ENCODE measurements at places on chromosomes 2 and 18.
A peak's percentile ranks its signal among the peaks of the same experiment; 100 is the strongest.

GRCh38 chr2:141569941-141570340, 560.9 kb downstream of the LRP1B start:
- DNase-seq = no peak

DNA sequence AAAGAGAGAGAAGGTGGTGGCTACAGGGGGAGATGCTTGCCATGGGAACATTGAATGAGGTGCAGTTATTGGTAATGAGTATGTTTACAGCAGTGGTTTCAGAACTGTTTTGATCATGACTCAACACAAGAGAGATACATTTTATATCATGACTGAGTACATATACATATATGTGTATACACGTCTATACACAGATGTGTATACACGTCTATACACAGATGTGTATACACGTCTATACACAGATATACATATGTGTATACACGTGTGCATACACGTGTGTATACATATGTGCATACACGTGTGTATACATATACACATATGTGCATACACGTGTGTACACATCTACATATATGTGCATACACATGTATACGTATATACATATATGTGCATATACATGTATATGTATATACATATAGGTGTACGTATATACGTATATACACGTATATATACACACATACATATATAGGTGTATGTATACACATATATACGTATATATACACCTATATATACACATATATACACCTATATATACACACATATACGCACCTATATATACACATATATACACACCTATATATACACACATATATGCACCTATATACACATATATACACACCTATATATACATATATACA, 518.5 kb downstream of the TSN start:
- DNase-seq = peak; percentile 43

DNA sequence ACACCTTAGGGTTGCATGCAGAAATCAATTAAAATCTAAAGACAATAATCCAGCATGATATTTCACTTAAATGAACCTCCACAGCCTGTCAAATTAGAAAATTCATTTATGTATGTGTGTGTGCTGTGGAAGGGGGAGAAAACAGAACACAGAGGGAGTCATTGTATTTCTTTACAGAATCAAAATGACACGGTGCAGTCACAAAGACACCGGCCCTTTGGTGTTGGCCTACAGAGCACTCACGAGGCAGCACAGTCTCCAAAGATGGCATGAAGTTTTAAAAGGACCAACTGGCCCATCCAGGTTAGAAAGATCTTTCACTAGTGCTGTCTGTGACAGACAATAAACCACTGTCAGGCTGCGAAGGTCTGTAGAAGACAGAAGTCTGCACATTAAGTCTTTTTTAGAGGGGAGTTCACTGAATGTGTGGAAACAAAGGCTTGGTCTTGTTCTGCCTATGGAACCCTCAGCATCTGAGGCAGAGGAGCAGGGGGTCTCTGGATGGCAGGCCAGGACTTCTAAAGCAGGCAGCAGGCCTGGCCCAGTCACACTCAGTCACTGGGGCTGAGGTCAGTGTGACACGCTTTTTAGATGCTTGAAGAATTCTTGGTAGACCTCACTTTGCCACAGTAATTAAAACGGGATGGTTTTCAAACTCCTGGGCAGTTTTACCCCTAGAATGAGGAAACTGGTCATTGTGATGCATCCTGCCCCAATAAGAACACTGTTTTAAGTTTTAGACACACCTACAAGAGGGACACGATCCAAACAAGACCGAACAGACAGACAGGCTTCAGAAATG, 184.9 kb downstream of the AFF3 start:
- DNase-seq = no peak

GRCh38 chr2:172211512-172211911, 108.8 kb upstream of the DLX2 start:
- DNase-seq = no peak

- no peak for DNase-seq
Measured at GRCh38 chr2:203286532-203286931, 41.7 kb upstream of the ABI2 start.

- DNase-seq = peak; percentile 66
Measured at GRCh38 chr18:49464718-49465598, 4.5 kb upstream of the DYM start.

DNA sequence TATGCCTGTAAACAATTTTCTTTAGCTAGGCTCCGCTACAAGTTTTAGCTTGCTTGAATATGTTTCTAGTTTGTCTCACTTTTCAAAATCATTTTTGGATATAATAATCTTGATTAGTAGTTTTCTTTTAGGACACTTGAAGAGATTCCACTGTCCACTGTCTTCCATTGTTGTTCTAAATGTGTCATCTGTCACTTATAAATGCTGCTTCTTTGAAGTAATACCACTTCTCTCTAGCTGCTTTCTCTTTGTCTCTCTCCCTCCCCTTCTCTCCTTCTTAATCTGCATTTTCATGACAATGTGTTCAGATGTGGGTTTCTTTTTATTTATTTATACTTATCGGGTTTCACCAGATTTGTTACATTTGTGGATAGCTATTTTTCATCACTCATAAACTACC, 73.7 kb upstream of the DPP10 start:
- DNase-seq = peak; percentile 1

DNA sequence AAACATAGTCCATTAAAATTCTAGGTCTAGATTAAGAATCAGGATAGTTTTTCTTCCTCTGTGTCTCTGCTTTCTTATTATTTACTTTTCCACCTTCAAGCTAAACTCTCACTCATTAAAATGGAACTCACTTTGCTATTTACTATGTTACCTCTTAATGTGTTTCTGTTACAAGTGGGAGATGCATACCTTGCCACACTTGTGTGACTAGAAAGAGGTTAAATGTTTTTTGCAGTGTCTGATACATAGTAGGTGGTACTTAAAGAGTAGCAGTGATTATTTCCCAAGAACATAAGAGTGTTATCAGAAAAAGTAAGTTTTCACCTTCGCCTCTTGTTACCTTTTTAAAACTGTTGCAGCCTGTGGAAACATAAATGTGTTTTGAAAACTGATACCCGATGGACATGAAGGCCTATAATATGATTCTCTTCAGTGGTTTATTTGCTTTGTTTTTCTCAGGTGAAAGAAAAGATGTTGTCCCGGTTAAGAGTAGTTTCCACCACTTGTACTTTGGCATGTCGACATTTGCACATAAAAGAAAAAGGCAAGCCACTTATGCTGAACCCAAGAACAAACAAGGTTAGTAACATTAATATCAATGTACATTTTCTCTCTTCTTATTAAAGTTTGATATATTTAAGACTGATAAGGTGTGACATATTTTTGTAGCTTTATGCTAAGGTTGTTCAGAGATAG, 16.6 kb downstream of the ME2 start:
- no peak for DNase-seq

DNA sequence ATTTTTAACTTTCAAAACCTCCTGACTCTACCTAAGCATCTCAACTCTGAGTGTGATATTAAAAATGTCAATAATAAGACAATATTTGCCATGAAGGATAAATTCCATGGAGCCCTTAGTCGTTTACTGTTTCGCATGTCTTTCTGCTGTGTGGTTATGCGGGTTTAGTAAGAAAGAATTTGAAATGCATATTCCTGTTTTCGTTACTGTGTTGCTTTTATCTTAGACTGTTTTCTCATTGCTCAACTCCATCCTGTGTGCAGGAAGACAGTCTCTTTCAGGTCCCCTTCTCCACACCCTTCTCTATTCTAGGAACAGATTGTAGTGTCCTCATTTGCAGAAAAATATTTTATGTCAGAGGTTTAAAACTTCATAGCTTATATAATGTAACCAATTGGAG, 82.5 kb upstream of the MAP3K20 start:
- DNase-seq = no peak

DNA sequence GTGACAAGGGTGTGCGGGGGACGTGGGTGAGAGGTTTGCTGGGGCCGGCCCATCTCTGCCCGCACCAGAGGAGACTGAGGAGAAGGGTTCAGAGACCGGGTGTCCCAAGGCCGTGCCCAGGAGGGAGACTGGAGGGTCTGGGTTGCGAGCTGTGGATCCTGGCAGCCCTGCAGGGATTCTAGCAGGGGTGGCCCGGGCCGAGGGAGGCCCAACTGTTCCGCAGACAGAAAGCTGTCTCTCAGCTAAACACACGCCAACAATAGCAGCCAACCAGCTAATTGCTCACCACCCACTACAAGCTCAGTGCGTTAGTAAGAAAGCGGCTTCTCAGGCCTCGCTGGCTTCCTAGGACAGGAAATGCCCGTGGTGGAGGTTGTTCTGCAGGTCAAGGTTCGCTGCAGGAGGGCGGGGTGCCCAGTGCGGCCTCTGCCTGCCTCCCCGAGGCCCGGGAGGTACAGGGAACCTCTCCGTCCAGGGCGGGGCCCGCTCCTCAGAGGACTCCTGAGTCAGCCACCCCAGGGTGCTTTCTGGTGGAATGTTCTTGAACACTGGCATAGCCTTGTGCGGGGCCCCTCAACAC, 282.0 kb upstream of the PXDN start:
- no peak for DNase-seq

DNA sequence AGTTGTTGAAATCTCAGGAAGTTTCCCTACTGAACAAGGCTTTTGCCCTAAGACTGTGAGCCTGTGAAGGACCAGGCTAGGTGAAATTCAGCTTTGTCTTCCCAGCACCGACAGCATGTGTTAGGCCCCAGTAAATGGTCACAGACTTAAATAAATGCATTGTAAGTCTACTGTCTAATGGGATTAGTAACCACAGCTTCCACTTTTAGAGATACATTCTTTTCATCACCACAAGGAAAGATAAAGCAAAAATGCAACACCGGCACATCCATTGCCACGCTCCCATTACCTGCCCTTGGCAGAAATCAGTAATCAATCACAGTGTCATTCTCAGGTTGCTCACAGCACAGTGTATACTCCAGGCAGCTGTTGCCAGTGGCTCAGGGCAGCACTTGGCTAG, 59.3 kb downstream of the CRACDL start:
- DNase-seq = no peak

DNA sequence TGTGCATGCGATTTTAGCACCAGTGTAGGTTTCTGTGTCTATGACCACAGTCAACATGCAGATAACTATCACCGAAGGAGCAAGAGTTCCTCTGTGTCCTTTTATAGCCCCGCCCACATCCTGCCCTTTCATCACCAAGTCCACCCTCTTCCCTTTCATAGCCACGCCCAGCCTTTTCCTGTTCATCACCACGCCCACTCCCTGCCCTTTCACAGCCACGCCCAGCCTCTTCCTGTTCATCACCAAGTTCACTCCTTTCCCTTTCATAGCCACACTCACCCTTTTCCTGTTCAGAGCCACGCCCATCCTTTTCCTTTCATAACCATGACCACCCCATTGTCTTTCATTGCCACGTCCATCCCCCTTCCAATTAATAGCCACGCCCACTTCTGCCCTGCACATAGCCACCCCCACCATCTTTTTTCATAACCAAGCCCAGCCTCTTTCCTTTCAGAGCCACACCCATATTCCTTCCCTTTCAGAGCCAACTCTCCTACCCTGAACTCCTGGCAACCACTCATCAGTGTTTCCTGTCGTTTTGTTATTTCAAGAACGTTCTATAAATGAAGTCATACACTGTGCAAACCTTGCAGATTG, 273.9 kb downstream of the MYT1L start:
- peak; percentile 85 for DNase-seq

DNA sequence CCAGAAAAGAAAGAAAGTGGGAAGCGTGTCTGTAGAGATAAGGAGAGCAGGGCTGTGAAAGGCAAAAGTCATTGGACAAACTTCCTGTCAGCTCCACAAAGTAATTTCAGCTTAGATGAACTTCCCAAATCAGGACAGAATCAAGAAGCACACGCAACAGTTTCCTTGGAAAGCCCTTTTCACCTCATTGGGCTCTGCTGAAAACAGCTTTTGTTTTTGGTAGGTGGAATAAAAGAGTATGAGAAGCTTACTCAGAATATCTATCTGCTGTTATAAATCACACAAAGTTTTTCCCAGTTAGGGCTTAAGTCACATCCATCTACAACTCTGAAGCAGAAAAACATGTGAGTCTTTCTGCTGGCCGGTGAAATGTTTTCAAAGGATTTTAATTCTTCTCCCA, 42.4 kb upstream of the EFEMP1 start:
- DNase-seq = no peak

DNA sequence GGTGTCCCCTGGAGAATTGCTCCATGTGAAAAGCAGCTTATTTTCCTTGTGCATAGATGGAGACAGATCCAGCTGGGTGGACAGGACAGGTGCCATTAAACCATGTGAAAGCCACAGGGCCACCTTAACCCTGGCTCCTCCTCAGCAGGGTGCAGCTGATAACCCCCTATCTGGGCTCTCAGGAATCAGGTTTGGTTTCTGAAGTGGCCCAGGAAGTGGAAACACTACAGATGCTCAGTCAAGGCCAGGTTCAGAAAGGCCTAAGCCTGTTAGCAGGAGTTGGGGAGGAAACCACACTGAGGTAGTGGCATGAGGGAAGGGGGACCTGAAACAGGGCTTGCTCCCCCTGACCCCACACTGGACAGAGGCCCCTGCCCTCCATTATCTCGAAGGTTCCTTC, 217.0 kb downstream of the SPP2 start:
- DNase-seq = no peak

DNA sequence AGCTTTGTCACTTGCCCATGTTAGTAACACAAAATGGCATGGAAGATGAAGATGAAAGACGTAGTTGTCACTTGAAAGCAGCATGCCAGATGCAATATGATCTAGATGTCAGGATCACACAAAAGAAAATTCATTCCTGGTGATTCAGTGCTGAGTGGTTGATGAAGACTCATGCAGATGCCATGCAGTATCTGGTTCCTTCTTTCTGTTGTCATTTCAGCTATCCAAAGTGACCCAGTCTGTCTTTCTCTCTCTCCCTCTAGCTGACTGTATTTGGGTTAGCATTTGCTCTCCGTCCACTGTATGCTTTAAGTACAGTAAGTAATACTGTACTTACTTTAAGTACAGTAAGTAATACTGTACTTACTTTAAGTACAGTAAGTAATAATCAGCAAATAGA, 50.4 kb downstream of the TTN start:
- no peak for DNase-seq

All from common myeloid progenitor, CD34-positive (primary cell).